ENCODE measurements at places on chromosomes 13 and 19.

DNA sequence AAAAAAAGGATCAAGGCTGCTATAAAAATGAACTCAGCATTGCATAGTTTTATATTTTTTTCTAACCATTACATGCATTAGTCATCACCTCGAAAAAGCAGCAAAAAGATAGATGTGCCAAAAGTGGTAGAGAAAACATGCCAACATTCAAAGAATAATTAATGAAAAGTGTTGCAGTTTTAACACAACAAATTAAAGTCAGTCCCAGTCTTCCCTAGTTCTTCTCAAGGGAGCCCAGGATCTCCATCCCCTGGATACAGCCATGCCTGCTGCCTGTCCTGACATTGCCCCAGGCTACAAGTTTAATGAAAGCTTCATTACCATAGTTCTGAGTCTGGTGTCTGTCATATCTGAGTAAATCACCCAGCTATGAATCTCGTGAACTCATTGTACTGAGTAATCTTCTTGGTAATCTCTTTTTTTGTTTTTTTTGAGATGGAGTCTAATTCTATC, 116.6 kb upstream of the KLF12 start:
- peak; percentile 26 for DNase-seq

GRCh38 chr19:35140207-35140961, 1.8 kb downstream of the FXYD1 start:
- no peak for DNase-seq

- DNase-seq = peak; percentile 54
These were observed 1.1 kb upstream of the MAST1 start for GRCh38 chr19:12837225-12837624.

DNA sequence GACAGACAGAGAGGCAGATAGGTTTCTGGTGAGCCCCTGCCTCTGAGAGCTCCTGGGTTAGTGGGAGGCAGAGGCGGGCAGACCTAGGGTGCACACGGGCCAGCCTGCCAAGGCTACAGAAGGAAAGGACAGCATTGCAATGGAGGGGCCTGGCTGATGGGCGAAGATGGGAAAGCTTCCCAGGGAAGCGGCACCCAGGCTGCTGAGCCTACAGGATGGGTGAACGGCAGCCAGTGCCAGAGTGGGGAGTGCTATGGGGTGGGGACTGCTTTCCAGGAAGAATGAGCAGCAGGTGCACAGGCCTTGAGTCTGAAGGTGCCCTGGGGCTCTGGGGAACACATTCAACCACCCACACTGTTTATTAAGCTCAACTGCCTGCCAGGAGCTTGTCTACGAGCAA, 702 bp upstream of the MAG start:
- no peak for DNase-seq

GRCh38 chr19:48798937-48799336, 11.9 kb downstream of the BCAT2 start:
- no peak for DNase-seq
